ENCODE measurements at places on chromosomes 16 and 17.

DNA sequence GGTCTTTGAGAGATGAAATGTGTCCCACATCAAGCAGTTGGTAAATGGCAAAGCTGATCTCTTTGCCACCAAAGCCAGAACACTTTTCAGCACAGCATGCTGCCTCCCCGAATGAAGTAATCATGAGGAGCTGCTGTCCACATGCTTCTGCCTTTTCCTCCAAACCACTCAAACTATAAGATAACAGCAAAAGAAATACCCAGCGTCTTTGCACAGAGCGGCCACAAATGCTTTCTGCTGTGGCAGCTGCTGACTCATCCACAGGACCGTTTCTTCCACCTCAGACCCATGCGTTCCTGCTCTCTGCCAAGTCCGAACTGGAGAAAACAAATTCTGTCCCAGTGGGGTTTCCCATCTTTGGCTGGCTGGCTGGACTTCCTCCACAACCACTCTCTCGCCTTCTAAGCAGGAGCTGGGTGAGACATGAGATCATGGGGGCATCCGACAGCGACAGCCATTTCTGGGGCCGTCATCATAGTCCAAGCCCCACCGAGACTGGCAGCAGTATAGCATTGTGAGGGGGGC, 27.1 kb downstream of the TBC1D3B start:
- no peak for DNase-seq

DNA sequence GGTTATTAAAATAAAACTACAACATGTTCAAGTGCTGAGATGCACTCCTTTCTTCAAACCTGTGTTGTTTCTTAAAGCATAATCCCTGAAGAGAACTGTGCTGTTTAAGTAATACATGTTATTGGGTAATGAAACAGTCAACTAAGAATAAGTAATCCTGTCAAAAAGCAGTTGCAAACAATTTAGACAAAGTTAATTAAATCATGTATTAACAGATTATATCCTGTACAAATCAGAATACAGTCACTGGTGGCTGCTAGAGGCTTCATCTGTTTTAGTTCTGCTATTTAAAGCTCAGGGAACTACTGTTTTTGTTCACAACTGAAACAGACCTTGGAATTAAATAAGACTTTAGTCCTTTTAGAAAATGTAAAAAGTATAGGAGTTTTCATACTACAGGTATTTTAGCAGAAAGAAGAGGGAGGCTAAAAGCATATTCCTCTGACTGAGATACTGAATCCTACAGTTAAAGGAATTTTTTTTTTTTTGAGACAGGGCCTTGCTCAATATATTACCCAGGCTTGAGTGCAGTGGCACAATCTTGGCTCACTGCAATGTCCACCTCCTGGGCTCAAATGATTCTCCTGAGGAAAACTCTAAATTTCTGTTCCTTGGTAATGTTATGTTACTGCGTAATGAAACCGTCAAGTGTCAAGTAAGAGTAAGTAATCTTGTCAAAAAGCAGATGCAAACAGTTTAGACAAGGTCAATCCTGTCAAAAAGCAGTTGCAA, 27.3 kb upstream of the ITGA2B start:
- DNase-seq: no peak

- DNase-seq: no peak
Observed at GRCh38 chr16:88760424-88761142, 24.4 kb downstream of the PIEZO1 start.

DNA sequence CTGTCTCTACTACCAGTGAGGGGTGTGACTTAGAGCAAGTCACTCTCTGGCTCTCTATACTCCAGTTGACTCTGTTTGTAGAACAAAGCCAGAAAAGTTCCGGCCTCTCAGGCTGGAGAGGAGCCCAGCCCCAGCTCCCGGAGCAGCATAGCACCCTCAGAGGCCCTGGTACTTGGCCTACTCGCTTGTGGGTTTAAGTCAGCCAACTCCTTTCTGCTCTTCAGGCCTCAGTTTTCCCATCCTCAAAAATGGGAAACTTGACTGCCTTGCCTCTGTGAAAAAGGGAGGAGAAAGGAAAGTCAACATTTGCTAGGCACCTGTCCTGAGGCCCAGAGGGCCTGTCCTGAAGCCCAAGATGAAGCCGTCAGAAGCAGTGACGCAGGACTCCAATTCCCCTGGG, 1.1 kb downstream of the CHST6 start:
- no peak for DNase-seq

DNA sequence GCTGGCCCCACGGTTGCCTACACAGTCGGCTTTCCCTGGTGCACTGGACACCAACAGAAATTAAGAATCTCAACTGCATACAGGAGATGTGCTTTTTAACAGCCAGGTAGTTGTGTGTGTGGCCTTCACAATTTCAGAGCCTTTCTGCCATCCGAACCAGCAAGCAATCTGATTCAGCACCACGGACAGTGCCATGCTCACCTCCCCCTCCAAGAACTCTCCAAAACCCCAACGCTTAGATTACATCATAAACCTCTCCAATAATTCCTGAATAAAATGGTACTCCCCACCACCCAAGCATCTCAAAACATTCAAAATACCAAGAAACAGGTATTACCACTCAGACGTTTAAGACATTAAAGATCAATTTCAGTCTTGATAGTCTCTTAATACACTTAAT, 31.8 kb downstream of the USP7 start:
- no peak for DNase-seq

- DNase-seq: peak; percentile 32
Observed at GRCh38 chr16:87560428-87561199, 41.7 kb upstream of the JPH3 start.

DNA sequence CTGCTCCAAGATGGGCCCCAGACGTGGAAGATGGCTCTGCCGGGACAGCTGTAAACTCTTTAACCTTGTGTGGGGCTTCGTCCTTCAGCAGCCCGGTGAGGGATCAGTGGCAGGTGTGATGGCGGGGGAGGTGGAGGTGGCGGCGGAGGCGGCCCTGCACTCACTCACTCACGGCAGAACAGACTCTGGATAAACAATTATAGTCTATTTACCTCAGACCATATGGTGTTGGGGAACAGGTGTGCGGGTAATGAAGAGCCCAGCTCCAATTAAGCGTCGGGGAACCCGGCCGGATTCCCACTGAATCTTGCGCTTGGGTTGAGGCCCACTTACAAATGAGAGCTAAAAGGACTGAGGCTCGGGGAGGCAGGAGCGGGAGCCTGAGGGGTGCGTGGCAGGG, 104.3 kb upstream of the SDK2 start:
- no peak for DNase-seq

DNA sequence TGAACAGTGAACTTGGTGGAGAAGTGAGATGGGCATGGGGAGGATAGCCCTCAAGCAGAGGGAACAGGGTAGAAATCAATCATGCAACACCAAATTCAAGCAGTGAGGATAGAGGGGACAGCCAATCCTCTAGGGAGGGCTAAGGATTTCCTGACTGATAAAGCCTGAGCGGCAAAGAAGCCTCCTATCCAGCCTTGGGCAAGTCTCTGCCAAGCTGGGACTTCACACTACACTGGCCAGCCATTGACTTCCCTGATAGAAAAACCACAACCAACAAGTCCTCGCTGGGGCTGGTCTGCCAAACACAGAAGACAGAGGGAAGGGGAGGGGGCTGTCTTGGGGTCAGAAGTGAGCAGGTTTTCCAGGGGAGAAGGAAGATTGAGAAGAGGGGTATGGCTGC, 2.5 kb upstream of the FBXL19 start:
- DNase-seq: no peak

DNA sequence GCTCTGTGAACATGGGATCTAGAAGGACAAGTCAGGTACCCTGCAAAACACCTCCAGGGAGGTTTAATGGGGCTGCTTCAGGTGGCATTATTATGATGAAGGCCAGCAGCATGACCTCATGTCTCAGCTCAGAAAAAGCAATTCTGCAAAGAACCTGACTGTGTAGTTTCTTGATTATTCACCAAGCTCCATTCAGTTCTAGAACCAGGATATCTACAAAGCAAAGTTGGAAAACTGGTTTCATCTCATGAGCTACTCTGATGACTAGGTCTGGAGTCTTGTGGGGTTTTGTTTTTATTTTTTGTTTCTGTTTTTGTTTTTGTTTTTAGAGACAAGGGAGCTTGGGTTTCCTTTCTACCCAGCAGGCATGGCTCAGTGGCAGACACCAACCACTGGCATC, 19.0 kb upstream of the LRRC37A3 start:
- no peak for DNase-seq

GRCh38 chr16:7321661-7322060, 11.0 kb upstream of the RBFOX1 start:
- DNase-seq: no peak

DNA sequence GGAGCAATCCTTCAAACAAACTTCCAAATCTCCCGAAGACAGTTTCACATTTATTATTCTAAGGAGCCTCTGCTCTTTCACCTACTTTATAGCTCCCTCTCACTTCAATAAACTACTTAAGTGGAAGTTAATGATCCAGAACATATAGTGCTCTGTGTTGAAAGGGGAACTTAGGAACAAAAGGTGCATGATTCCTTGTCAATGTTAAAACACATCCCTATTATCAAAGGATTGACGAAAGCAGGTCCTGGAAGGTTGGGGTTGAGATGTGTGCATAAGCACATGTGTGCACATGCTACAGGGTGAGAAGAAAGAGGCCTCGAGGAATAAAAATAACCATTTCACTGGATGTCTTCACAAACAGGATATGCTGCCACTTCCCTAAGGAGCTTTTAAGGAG, 170.3 kb downstream of the SLC39A11 start:
- DNase-seq: no peak

- no peak for DNase-seq
Observed at GRCh38 chr16:61792194-61792909, 243.9 kb downstream of the CDH8 start.

- no peak for DNase-seq
Observed at GRCh38 chr16:66776457-66776856, 24.9 kb downstream of the TERB1 start.

DNA sequence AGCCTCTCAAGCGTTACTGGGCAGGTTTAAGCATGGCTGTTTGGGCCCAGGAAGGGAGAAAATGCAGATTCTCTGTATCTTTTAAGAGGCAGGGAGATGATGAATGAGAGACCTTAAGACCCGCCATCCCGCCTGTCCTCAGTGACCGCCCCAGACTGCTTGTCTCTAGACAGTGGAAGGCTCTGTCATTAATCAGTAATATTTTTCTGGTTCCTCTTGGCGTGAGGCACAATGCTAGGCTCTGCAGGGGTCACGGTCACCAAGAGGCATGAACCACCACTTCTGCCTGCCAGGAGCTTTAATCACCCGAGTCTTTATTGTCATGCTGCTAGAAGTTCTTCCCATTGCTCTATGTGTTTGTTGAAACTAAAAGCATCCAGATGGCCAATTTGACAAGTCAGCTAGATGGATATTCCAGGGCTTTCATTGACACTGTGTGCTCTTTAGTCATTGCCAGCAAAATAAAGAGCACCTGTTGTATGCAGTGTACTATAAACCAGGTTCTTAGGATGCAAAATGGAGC, 3.2 kb downstream of the SLC6A2 start:
- no peak for DNase-seq

GRCh38 chr17:5464717-5465507, 3.9 kb downstream of the DHX33 start:
- no peak for DNase-seq

- no peak for DNase-seq
Observed at GRCh38 chr17:74430706-74431567, 951 bp upstream of the GPRC5C start.

GRCh38 chr17:40179923-40180659, 2.8 kb downstream of the RAPGEFL1 start:
- no peak for DNase-seq

DNA sequence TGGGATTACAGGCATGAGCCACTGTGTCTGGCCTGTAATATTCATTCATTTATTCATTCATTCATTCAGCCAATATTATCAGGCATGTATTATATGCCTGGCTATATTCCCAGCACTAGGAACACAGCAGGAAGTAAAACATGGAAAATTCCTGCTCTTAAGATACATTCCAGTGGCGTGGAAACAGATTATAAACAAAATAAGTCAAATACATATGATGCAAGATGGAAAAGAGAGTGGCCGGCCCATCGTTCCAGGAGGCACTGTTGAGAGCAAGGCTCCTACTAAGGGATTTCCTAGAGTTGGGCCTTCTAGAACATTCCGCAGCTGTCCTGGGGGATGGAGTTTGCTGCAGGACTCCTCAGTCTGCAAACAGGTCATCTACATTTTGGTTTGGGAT, 17.7 kb downstream of the ADCY9 start:
- no peak for DNase-seq

DNA sequence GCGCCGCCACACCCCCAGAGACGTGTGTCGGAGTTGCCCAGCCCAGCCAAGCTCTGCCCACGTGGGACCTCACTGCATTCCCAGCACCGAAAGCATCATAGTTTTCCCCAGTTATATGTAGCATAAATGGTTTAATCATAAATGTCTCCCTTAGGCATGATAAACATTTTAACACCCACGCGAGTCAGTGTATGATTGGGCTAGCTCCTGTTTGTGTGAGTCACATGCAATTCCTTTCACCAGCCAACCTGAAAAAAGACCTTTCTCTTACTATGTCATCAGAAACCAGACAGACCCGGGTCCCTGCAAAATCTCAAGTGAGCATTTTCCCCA, 9.2 kb downstream of the TAF1C start:
- DNase-seq: no peak

DNA sequence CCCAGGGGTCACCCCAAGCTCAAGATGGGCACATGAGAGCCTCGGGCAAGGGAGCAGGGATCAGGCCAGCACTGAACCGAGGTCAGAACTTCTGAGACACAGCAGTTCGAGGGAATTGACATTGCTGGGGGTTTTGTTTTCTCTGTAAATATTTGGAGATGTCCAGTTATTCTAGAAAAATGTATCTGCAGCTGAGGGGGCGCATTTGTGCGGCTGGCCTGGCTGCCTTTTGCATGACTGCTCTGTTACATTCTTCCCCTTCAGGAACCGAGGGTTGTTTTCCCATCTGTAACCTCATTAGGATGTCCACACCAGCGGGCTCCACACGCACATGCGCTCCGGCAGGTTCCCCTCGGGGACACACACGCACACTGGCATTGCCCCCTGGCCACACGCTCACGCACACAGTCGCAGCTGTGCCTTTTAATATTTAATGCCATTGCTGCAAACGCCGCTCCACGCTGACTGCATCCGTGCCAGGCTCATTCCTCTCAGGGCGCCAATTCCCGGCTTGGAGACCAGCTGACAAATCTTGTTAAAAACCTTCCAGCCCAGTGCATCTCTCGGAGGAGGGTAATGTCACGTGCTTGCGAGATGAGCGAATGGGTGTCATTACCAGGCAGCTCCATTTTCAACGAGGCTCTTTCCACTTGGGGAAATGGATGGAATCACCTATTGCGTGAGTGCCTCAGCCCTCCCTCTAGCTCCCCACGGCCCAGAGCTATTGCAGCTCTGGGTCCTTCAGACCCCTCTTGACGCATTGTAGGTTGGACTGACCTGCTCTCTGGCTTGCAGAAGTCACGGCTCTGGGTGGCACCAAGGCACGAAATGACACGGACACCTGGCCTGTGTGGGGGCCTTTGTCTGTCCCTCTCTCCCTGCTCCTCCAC, 13.1 kb downstream of the CCR7 start:
- DNase-seq: no peak

GRCh38 chr17:5883775-5884665, 186.2 kb upstream of the WSCD1 start:
- no peak for DNase-seq

GRCh38 chr16:66911112-66911511, 7.6 kb downstream of the CDH16 start:
- DNase-seq: no peak
